Kidney (tissue), 22 donors: ENCODE measurements at places on chromosomes 16 and 17.

DNA sequence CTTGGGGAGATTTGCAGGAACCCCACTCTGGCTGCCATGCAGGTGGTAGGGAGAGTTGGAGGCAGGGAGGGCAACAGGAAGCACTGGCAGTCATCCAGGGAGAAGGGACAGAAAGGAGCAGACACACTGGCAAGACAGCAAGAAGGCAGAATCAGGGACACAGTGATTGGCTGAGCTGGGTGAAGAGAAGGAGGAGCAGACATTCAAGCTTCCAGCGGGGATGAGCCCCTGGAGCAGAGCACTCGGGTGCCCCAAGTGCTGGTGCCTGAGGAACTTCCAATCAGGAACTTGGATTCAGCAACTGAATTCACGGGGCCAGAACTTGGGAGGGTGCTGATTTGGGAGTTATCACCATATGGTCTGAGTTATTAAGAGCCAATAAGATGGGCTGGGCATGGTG lies 6.3 kb upstream of the ITGA3 start:
- no peak for DNase-seq
- H3K27ac ChIP-seq = no peak overlapping the region
- no peaks in the 10 kb centered on the region for H3K36me3 ChIP-seq
- no peaks in the 10 kb centered on the region for H3K27me3 ChIP-seq
- no peak overlapping the region for H3K4me3 ChIP-seq

- no peaks in the 10 kb centered on the region for H3K36me3 ChIP-seq
- H3K4me3 ChIP-seq = peak overlapping the region; percentile 25
- no peaks in the 10 kb centered on the region for H3K4me1 ChIP-seq
- H3K27me3 ChIP-seq = no peaks in the 10 kb centered on the region
These were observed 7.2 kb upstream of the GRB2 start for GRCh38 chr17:75412455-75413317.

- H3K4me1 ChIP-seq = peaks cover 5% of the 10 kb centered on the region
- H3K4me3 ChIP-seq = no peak overlapping the region
- H3K36me3 ChIP-seq = no peaks in the 10 kb centered on the region
- H3K27me3 ChIP-seq = no peaks in the 10 kb centered on the region
These were observed 61.3 kb upstream of the KIFC3 start for GRCh38 chr16:57863434-57864160.

GRCh38 chr17:16820979-16821543 lies 131.0 kb downstream of the CCDC144A start:
- no peak overlapping the region for H3K27ac ChIP-seq
- H3K4me1 ChIP-seq = no peaks in the 10 kb centered on the region
- H3K4me3 ChIP-seq = no peak overlapping the region

- no peak overlapping the region for H3K4me3 ChIP-seq
- peak overlapping the region; percentile 71 for H3K27ac ChIP-seq
- peaks cover 4% of the 10 kb centered on the region for H3K27me3 ChIP-seq
- peaks cover 77% of the 10 kb centered on the region for H3K4me1 ChIP-seq
- no peaks in the 10 kb centered on the region for H3K36me3 ChIP-seq
These were observed 102.2 kb downstream of the RAB11FIP4 start for GRCh38 chr17:31493656-31494155.

DNA sequence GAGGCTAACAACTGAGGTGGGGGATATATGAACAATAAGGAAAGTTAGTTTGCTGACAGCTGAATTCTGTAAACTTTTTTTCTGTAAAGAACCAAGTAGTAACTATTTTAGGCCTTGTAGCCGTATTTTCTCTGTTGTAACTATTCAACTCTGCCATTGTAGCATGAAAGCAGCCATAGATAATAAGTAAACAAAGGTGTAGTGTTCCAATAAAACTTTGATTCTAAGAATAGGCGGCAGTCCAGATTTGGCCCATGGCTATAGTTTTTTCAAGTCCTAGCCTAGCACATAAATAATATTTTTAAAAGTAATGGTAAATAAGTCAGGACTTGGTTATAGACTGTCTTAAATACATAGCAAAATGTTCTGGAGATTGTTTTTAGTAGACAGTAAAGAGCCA lies 142.0 kb downstream of the STXBP4 start:
- H3K4me3 ChIP-seq = no peak overlapping the region
- no peak for DNase-seq

- peaks cover 6% of the 10 kb centered on the region for H3K36me3 ChIP-seq
- no peak for DNase-seq
- H3K4me1 ChIP-seq = no peaks in the 10 kb centered on the region
- no peaks in the 10 kb centered on the region for H3K27me3 ChIP-seq
- no peak overlapping the region for H3K4me3 ChIP-seq
- H3K27ac ChIP-seq = no peak overlapping the region
These were observed 29.3 kb downstream of the UNKL start for GRCh38 chr16:1385232-1385631.

- H3K4me1 ChIP-seq = no peaks in the 10 kb centered on the region
- no peak overlapping the region for H3K4me3 ChIP-seq
- H3K27me3 ChIP-seq = no peaks in the 10 kb centered on the region
- DNase-seq = no peak
- no peaks in the 10 kb centered on the region for H3K36me3 ChIP-seq
These were observed 4.9 kb downstream of the DNAH3 start for GRCh38 chr16:21145738-21146137.

DNA sequence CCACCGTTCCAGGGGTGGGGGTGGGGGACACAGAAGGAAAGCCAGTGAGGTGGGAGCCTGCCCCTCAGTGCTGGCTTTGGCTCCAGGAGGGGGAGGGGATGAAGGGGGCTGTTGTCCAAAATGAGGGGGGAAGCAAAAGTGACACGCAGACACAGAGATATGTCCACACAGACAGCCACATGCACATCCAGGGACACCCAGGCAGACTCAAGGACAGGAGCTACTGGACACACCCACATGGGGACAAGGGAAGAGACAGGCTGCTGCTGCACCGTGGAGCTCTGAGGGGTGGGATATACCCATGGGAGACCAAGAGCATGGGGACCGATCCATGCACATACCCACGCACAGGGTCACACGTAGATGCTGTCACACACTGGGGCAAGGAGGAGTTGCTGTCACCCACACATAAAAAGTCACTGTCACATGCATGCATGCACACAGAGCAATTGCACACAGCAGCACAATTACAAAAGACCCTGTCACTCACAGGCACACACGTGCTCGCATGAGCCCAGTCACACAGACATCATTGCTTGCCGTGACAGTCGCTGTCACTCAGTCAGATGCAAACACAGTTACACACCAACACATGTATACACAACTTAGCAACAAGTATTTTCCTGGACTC lies 1.3 kb downstream of the THRA start:
- peak overlapping the region; percentile 88 for H3K4me3 ChIP-seq
- no peaks in the 10 kb centered on the region for H3K27me3 ChIP-seq
- H3K36me3 ChIP-seq = no peaks in the 10 kb centered on the region
- peaks cover 37% of the 10 kb centered on the region for H3K4me1 ChIP-seq
- no peak for DNase-seq
